ENCODE measurements at places on chromosomes 5 and 9. TPM values are rescaled to one million over a fixed set of nuclear protein-coding genes. Genes with fewer than 3 reads are reported as not detected.

The SLC6A19 gene
- 0.06 TPM for total RNA-seq

The CDC26 gene
- total RNA-seq, result 39.7 TPM

The C9orf72 gene
- total RNA-seq, result 38.6 TPM

The ACSL6 gene
- total RNA-seq, result 103 TPM

The SPINK5 gene
- 0.06 TPM for total RNA-seq

The OTP gene
- 0.83 TPM for total RNA-seq

The F2RL1 gene
- 5.3 TPM for total RNA-seq

The HARS2 gene
- total RNA-seq, result 36.6 TPM

All from spinal cord (tissue), 10 donors.